ENCODE measurements at places on chromosomes 6 and 20. TPM values are rescaled to one million over a fixed set of nuclear protein-coding genes. Genes with fewer than 3 reads are reported as not detected.

- peak; percentile 59 for DNase-seq
Observed at GRCh38 chr6:14075095-14075503, 42.5 kb upstream of the CD83 start.

PSORS1C2 gene
- not detected for polyA plus RNA-seq

TPBG gene
- polyA plus RNA-seq: 54.6 TPM

DNA sequence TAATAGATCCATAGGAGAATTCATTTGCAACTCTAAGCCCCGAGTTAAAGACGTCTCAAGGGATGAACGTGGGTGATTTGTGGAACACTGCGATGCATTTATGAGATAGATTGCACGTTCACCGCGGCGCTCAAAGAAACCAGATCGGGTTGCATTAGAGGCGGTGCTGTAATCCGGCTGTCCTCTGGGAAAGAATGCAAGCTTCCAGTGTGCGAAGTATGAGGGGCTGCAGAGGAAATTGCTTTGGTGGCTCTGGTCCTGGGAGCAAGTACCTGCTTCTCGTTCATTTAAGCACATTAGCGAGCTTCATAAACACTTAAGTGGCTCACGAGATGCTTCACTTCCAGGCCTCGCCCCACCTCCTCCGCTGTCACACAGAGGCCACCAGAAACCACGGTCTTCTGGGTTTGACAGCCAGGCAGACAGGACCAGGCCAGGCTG lies 182.3 kb downstream of the CDH4 start:
- peak; percentile 36 for DNase-seq

GRM4 gene
- not detected for polyA plus RNA-seq

TOX2 gene
- polyA plus RNA-seq: 14.8 TPM

- peak; percentile 8 for DNase-seq
Observed at GRCh38 chr6:146433881-146434731, 109.5 kb upstream of the RAB32 start.

TINAG gene
- polyA plus RNA-seq: not detected

GRCh38 chr6:124057461-124057860 lies 253.8 kb downstream of the NKAIN2 start:
- DNase-seq: peak; percentile 42

DNA sequence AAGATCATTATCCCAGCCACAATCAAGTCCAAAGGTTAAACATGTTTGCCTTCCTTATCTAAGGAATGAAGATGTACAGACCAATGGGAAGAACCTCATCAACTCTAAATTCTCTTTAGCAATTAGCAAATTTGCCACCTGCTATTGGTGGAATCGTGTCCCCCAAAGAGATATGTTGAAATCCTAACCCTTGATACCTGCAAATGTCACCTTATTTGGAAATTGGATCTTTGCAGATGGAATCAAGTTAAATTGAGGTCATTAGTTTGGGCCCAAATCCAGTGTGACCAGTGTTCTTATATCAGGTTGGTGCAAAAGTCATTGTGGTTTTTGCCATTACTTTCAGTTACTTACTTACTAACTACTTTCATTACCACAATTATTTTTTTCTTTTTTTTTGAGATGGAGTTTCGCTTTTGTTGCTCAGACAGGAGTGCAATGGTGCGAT lies 31.3 kb downstream of the KLHL31 start:
- no peak for DNase-seq

CST5 gene
- polyA plus RNA-seq: not detected

GRCh38 chr20:7702141-7702540 lies 238.1 kb downstream of the HAO1 start:
- no peak for DNase-seq

DNA sequence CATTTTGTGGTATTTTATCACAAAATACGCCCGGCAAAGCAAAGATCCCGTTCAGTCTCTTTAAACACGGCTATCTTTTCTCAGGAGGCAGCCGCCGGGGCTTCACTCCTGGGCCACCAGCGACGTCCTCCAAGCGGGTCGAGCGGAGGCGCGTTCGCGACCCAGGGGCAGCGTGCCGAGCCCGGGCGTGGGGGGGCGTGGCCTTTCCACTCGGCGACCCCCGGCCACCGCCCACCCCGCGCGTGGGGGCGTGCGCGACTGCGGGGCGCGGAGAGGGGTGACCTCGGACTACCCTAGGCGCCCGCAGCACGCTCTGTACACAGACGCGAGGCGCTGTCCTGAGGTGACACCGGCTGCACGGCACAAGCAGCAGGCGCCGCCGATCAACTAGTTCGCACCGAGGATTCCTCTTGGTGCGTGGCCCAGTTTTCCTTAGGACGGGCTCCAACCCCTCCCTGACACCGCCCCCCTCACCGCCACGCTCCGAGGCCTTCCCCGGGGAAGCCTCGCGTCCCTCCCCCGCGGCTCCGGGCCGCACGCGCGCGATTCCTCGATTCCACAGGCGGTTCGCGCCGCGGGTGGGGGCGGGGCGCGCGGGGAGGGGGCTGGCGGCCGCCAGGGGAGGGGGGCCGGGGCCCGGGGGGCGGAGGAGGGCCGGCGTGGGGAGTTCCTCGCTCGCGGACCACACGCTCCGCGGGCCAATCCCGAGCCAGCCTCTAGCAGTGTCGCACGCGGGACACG lies 1.1 kb upstream of the JARID2 start:
- peak; percentile 75 for DNase-seq

Measured in fibroblast of lung (primary cell).